ENCODE measurements at places on chromosomes 13 and 19.

DNA sequence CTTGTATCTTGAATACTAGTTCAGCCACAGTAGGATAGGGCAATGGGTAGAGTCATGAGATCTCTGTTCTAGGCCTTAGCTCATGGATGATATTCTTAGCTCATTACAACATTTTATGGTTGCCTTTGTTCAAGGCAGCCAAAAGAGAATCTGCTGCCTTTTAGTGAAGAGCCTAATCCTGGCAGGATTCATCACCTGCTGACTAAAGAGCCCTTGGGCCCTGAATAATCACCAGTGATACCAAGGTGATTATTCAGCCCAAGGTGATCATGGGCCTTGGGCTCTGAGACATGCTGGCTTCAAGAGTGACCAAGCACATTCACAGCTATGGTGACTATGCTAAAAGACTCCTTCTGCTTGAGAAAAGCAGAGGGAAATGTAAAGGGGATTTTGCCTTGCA, 143.3 kb upstream of the MYO16 start:
- no peak for DNase-seq

DNA sequence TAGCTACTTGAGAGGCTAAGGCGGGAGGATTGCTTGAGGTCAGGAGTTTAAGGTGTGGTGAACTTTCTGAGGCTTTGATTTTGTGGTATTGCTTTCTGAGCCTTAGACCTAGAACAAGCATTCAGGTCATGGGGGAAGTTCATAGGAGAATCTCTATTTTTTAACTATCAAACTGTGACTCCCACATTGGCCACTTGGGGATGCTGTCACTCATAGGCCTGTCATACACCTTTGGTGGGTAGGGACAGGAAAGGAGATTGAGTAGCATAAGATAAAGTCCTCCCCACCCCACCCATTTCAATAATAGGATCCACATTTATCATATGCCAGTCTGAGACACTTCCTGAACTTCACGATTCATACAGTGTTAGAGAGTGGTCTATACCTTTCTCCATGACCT, 41.9 kb upstream of the PSG2 start:
- DNase-seq, result no peak

DNA sequence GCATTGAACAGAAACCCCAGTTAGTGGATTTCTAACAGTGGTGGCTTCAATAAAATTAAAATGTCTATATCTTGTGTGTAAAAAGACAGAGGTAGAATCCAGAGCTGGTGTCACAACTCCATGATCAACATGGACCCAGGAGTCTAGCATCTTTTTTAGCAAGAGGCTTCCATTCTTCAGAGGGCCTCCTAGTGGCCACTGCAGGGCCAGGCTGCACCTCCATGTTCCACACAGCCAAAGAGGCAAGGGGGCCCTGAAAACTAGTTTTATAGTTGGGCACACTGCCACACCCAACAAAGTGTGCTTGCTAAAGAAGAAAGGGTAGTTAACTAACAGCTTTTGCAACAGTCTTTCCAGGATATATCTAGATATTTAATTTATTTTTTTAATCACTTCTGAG, 12.9 kb downstream of the N4BP2L1 start:
- DNase-seq, result no peak

DNA sequence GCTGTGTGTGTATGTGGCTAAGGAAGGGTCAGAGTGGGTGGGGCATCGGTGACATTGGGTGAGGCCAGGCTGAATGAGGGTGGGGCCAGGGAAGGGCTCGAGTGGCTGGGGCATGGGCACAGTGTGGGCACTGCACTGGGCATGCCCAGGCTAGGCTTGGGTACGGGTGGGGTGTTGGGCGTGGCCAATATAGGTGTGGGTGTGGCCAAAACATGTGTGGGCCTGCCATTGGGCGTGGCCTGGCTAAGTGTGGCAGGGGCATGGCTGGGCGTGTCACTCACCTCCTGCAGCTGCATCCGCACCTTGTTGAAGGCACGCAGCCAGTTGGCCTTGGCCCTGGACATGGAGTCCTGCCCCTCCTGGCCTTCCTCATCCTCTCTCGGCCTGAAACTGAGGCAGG, 33.2 kb downstream of the UNC13A start:
- DNase-seq, result no peak

- DNase-seq, result no peak
Measured at GRCh38 chr19:51480590-51480989, 2.3 kb downstream of the CEACAM18 start.

DNA sequence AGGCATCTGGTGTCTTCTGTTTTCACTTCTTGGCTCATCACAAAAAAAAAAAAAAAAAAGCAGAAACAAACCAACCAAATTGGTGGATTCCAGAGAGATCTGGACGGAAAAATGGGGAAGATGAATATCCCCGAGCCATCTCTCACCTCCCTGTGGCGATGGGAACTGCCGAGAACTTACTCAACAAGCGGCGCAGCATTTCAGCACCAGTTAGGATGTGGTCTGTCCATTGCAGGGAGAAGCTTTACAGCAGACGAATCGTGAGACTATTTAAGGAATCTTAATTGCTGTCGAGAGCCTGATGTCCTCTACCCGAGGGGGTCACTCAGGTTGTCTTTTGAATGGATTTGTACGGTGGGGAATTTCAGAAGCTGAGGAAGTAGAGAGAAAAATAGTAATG, 17.3 kb upstream of the KDM4B start:
- no peak for DNase-seq

GRCh38 chr13:78193846-78194245, 275.2 kb upstream of the EDNRB start:
- DNase-seq, result no peak

DNA sequence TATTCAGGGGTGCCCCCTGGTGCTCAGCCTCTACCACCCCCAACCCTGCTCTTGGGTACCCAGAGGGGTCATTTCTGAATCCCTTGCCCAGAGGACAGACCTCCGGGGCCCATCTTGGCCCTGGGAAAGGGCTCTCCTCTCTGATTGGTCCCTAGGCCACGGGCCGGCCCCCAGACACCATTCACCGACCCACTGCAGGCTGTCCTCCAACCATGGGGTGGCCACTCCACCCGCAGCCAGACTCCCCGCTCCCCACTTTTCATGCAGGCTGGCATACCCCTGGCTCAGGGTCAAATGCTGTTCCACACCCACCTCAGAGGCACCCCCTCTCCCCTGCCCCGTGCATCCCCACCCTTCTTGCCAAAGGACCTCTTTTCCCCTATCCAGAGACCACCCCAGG, 14.8 kb downstream of the SMIM24 start:
- DNase-seq, result no peak

DNA sequence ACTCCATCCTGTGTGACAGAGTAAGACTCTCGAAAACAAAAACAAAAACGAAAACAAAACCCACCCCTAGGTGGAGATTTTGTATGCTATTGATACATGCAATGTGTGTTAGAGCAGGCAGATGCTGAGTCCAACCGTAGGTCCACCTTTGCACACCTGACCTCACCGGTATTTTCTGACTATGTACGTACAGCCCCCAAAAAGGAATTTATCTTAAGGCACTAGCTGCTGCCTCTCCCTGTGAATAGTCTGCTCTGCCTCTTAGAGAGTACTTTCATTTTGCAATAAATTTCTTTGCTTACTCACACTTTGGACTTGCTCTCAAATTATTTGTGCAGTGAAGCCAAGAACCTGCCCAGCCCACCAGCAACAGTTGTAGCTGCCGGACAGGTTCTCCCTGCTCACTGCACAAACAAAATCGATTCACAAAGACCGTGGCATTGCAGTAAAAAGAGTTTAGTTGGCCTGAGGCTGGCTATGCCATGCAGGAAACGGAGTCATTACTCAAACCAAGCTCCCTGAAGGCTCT, 8.2 kb upstream of the ZNF77 start:
- no peak for DNase-seq

DNA sequence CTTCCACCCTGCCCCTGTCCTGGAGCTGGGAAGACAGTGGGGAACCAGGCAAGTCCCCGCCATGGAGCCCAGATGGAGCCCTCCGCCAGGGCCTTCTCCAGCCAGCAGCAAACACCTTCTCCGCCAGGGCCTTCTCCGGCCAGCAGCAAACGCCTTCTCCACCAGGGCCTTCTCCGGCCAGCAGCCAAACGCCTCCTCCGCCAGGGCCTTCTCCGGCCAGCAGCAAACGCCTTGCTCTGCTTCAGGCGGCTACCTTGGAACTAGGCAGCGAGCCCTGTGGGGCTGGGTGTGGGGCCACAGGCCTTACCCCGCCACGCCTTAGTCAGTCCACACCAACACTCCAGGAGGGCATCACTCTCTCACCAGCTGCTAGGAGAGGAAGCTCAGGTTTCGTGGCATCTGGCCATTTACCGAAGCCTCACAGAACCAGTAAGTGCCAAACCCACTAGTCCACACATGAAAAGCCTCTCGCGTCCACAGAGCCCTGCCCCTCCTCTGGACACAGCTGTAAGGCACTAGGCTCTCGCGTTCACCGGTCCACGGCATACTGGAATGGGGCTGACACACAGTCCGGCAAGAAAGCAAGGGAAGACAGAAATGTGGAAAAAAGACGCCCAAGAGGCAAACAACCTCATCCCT, 41.0 kb downstream of the MLLT1 start:
- DNase-seq, result no peak

- DNase-seq, result no peak
Measured at GRCh38 chr19:2199215-2199614, 35.5 kb downstream of the DOT1L start.

DNA sequence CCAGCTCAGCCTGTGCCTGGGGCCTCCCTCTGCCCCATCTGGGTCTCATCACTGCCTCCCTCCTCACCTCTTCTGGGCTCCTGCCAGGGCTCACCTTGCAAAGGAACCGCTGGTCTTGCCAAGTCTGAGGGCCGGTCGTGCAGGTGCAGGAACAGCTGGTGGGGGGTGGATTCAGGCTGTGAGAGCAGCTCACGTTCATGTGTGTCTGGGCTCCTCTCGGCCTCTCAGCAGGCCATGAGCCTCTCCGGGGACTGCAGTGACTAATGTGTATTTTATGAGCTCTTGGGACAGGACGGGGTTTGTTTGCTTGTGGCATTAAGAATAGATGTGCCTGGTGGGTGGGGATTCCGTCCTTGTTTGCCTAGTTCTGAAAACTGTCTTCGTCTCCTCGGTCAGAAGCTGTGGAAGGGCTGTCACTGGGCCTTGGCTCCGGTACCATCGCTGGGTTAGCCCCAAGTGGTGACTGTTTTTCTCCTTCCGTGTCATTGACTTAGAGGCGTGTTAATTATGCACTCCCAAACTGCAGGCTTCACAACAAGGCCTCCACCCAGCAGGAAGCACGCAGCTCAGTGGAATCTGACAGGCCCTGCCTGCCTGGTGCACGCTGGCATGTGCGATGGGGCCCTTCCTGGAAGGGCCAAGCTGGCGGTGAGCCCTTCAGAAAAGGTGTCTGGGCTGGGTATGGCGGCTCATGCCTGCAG, 77.6 kb downstream of the KDM4B start:
- DNase-seq, result no peak

DNA sequence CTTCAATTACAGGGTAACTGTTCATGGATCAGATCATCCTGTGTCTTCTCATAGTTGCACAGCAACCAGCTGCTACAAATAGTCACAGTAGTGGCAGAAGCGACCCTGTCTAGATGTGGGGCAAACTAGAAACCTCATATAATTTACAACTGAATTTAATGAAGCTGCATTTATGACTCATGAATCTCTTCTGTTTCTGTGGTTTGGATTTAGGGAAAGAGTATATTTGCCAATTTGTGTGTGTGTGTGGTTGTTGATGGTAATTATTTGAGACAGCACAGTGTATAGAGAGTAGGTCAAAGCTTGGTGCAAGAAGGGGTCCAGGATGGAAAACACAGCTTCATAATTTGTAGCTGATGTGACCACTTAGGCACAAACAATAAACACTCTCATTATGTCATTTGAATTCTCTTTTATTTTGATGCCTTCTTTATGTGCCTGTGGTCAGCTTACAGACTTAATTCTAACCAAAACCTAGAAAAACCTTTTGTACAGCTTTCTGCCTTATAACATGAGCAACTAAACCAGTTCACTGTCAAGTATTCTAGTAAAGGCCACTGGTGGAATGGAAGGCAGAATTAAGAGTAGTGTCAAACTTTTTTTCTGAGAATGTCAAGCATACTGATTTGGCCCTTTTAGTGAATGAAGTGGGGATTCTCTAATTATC, 218.1 kb downstream of the TBC1D4 start:
- DNase-seq, result no peak

DNA sequence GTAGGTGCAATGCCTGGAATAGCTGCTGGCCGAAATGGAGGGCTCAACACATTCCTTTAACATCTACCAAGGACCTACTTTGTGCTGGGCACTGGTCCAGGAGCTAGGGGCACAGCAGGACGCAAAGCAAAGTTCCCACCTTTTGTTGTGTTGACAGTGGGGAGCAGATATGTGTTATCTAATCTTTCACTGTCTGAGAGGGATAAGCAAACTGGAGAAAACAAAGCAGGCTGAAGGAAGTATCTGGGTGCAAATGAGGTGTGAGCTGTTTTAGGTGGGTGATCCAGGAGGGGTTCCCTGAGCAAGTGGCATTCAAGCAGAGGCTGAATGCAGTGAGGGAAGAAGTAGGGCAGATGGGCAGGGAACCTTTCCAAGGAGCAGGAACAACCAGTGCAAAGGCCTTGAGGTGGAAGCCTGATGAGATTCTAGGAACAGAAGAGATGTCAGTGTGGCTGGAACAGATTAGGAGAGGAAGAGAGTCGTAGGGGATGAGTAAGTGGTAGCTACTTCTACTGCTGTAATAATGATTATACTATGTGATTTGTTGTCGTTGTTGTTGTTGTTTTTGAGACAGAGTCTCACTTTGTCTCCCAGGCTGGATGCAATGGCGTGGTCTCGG, 2.2 kb upstream of the PLAUR start:
- DNase-seq, result no peak

DNA sequence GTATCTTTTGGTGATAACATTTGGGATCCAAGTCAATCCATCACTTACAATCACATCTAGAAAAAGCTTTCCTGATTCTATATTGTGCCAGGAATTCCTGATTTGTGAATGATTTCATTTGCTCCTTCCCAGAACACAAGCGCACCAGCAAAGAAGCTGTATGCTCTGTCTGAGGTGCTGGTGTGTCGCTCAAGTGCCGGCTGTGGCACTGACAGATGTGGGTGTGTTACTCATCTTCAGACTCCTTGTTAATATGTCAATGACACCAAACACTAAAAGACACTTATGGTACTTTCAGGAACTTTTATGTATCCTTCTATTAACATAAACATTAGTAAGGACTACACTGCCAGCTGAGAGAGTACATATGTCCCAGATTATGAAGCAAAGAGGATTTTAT, 429.1 kb downstream of the ITGBL1 start:
- no peak for DNase-seq

GRCh38 chr13:113456116-113456702, 2.9 kb upstream of the ADPRHL1 start:
- no peak for DNase-seq

GRCh38 chr19:49342291-49342721, 7.1 kb downstream of the CD37 start:
- DNase-seq, result no peak

DNA sequence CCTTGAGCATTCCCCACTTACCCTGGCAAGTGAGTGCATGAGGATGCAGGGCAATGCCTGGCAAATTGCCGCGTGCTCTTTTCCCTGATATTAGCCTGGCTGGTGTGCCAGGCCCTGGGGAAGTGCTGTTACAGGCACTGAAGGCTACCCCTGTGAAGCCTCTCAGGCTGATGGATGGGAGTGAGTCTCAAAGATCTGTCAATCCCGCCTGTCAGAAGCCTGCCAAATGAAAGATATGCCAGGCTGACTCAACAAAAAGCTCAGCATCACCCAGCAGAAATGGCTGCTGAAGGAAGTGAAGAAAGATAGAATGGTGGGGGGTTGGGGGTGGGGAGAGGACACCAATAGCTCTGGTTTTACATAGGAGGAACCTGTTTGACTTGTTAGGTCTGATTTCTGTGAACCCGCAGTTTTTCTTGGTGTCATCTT, 112.1 kb downstream of the LACC1 start:
- no peak for DNase-seq

Measured in cerebellar nuclear complex (tissue), 1 donor.